WERI-Rb-1 (cell line): ENCODE measurements at places on chromosomes 6 and 20.

DNA sequence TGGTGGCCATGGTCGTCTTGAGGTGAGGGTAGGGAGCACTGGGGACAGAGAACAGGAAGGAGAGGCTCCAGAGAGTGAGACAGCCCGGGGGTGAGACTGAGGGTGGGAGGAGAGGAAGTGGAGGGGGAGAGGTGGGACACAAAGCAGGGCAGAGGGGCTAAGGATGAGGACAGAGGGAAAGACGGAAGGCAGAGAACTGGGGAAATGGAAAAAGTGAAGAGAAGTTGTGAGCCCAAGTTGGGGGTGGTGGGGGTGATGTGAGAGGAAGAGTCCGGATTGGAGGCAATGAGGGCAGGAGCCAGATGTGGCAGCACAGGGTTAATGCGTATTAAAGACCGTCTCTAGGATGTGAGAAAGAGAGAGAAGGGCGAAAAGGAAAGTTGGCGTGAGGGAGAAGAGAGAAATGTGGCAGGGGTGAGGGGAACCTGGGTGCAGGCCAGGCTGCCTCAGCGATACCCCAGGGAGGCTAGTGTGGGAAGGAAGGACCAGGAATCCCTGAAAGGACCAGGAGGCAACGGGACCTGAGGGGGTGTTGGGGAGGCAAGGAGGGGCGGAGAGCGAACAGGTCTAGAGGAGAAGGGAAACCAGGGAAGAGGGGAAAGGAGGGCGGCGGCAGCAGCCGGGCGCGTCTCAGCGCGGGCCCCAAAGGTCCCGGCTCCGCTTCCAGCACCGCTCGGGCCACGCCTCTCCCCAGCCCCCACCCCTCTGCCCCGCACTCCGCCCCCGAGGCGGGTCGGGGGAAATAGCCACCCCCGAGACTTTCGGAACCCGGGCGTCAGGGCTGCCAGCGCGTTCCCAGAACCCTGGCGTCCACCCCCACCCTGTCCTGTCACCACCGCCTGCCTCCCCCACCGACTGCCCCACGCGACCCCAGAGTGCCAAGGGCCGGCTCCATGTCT lies at the start of gene PPP1R18:
Gene PPP1R18, minus strand, starts transcription at position 637 of the 899 bp plus-strand sequence. Its CDS starts 627 bp downstream, at position 10.
- peak; percentile 83 for DNase-seq

DNA sequence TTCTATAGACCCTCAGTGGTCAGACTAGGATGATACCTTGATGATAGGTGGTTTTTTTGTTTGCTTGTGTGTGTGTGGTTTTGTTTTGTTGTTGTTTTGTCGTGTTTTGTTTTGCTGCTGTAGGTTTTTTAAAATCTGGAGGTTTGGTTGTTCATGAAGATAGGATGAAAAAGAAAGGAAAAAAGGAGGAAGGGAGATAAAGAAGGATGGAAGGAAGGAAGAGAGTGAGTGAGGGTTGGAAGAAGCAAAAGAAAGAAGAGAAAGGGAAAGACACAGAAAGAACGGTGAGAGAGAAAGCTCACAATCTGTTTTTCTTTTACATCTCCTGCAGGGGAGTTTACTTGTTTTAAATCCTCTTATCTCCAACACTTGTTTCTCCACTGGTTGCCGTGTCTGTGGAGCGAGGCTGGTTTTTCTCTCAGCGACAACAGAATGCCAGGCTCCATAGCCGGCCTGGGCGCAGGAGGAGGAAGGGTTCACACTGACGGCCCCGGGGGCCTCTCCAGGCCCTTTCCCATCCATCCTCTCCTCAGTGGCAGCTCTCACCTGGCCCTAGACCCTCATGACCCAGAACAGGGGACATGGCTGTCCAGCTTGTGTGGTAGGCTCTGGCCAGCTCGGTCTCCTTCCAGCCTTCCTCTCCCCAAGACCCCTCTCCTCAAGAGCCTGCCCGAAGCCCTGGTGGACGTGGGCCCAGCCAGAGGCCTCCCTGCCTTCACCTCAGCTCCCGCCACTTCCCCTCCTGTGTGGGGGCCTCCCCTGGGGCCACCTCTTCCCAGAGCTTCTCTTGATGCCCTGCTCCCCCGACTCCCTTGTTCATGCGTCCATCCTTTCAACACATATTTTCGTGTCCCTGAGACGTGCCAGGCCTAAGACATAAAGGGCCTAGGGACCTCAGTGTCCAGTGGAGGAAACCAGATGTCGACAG lies 168.4 kb downstream of the VEGFA start:
- peak; percentile 55 for DNase-seq

DNA sequence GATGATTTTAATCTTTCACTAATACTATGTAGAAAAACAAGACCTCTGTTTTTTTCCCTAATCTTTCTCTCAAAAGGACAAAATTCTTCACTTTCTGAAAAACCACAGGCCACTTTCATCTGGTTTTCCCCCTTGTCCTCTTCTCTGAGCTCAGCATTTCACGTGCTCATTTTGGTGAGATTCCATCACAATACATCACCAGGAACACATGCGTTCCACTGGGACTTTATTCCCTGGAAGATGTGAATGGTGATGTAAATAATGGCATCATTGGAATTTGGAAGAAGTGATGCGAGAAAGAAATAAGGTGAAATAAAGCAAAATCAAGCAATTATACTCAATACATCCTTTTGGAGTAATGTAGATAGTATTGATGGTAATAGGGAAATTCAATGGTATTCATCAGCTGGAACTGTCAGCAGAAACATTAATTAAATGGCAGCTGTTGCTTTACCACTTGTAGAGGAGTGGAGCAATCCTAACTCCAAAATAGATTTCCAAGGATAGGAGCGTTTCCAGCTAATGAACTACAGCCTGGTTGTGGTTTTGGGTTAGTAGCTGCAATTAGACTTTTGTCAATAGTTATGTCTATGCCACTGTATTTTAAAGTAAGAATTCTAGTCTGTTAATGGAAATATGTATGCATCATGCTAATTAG lies 11.5 kb downstream of the FILIP1 start:
- no peak for DNase-seq

DNA sequence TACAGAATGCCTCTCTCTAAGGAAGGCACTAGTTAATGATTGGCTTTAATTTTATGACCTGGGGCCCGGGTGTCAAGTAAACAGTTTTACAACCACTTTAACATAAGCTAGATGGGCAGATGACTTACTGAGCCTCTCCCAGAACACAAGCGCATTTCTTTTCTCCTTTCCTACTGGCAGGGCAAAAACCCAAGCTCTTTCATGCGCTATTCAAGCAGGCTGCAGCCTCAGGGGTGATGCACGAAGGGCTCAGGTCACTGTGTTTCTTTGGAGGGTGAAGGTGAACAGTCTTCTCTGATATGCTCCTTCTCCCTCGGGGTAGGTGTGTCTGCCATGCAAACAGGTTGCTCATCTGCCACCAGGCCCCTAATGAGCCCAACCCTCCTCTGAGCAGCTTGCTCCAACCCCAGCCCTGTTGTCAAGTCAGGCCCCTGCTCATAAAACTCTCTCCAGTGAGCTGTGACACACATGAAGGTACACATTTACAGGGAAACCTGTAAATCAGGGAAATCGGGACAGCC lies 73.5 kb upstream of the CDH4 start:
- DNase-seq: no peak

GRCh38 chr20:3889489-3890397 lies 556 bp downstream of the PANK2 start:
- peak; percentile 59 for DNase-seq

GRCh38 chr20:4108495-4109306 lies 93.3 kb upstream of the RNF24 start:
- DNase-seq: peak; percentile 71

- DNase-seq: no peak
Measured at GRCh38 chr6:35919085-35919826, 1.6 kb downstream of the SRPK1 start.

DNA sequence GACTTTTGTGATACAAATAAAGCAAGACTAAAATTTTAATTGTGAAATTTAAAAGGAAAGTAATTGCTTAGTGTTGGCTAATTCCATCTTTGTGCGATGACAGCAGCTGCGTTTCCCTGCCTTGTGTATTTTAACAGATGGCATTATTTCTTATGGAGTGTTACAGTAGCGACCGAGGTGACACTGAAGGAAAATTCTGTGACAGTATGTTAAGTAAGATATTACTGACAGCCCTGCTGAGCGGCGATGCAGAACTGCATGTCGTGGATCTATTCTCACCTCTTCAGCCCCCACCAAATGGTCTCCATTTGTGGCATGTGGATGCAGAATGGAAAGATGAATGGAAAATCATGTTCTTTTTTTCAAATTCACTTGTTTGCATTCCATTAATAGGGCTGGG lies 289.4 kb downstream of the RNF144B start:
- DNase-seq: no peak

- no peak for DNase-seq
Measured at GRCh38 chr6:12137480-12137879, 125.4 kb downstream of the HIVEP1 start.

- no peak for DNase-seq
Measured at GRCh38 chr6:25868436-25869183, 5.4 kb downstream of the SLC17A3 start.

- DNase-seq: no peak
Measured at GRCh38 chr6:19632786-19633185, 204.4 kb upstream of the ID4 start.

DNA sequence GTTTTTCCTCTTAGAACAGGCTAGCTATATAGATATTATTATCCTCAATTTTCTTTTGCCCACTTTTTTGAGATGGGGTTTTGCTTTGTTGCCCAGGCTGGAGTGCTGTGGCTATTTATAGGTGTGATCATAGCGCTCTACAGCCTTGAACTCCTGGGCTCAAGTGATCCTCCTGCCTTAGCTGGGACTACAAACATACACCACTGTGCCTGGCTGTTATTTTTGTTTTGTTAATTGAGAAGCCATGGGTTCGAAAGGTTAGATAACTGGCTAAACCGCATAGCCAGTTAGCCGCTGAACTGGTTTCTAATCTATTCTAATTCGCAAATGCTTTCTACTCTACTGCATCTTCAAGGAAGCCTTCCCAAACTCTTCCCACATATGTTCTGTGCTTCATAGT lies 425.8 kb downstream of the CDKAL1 start:
- DNase-seq: no peak

DNA sequence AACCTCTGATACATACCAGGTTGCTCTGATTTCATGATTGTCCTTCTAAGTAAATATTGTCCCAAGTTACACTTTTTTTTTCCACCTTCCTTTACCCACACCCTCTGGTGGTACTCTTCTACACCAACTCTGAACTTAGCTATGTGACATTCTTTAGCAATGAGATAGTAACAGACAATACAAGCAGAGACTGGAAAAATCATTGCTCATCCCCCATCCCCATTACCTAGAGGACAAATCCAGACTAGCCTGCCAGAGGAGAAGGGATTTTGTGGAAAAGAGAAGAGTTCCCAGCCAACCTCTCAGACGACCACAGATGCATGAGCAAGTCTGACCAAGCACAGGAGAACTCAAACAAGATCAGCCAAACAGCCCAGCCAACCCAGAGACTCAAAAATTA lies 32.8 kb upstream of the TFAP2B start:
- no peak for DNase-seq

GRCh38 chr20:44409132-44409600 lies 53.7 kb downstream of the HNF4A start:
- no peak for DNase-seq

GRCh38 chr20:51276296-51276695 lies 253.4 kb upstream of the KCNG1 start:
- DNase-seq: no peak

DNA sequence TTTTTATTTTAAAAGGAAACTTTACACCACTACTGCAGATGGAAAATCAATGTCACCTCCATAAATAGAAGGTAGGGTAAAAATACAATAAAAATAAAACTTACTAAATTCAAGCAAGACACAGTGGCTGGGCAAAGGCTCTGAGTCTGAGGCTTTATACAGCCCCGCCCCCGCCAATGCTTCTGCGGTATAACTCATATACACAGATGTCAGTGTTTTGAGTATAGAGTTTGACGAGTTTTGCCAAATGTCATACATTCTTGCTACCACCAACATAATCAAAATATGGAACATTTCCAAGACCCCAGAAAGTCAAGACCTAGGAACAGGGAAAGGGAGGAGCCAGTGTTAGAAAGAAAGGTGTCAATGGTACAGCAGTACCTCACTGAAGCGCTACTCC lies 12.8 kb downstream of the NFATC2 start:
- no peak for DNase-seq

- no peak for DNase-seq
Measured at GRCh38 chr20:17500271-17500670, 30.9 kb downstream of the BFSP1 start.

DNA sequence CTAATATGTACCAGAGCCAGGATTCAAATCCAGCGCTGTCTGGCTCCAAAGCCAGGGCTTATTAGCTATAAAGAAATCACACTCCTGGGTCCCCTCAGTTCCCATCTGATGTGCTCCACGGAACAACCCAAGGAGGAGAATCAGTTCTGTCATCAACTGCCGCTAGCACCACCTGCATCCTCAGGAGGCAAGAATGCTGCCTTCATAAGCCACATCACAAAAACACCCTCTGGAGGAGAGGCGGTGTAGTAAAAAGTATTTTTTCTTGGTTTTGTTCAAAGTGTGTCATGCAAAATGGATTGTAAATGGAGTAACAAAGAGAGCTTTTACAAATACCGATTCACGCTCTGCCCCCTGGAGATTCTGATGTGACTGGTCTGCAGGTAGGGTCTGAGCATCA lies 57.1 kb downstream of the TNFRSF21 start:
- DNase-seq: no peak

DNA sequence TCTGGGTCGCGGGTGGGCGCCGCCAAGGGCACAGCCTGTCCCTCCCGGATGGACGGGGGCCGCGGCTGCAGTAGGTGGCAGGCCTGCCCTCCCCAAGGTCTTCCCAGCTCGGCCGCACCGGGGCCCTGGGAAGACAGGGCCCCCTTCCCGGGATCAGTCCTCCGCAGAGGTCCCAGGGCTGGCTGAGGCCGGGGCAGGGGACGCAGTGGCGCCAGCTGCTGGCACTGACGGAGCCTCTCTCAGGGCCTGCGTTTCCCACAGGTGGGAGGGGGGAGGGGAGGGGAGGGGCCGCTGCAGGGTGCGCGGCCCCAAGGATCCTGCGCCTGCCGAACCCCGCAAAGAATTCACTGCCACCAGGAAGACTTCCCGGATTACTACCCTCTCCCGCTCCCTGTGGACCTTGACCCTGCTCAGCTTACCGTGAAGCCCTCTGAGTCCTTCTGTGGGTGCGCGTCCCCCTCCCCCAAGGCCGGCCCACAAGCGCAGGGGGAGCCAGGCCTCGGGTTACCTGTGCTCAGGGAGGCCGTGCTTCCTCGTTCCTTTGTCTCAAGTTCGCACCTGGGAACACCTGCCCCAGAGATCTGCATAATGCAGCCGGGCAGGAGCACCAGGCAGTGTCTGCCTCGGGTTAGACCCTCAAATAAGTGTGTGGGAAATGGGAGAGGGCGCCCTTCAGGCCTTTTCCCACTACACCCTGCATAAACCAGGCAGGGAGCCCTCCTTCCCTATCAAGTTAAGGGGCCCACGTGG lies 5.1 kb downstream of the LZTS3 start:
- no peak for DNase-seq

DNA sequence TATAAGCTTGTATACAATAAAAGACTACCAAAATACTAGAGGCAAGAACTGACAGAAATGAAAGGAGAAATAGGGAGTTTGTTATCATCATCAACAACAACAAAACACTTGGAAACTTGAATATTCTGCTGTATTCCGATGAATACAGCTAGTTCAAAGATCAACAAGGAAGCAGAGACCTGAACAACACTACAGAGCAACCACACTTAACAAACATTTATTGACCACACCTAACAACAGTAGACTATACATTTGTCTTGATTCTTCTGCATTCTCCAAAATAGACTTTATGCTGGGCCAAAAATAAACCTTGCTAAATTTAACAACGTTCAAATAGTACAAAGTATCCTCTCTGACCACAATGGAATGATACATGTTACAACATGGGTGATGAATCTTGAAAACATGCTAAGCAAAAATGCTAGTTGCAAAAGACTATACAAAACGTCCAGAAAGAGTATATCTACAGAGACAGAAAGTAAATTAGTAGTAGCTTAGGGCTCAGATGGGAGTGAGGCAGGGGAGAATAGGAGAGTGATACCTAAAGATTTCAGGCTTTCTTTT lies 39.1 kb upstream of the PAK5 start:
- no peak for DNase-seq
